LoVo (cell line): ENCODE measurements at places on chromosomes 16 and 17.

GRCh38 chr17:82709024-82709675 lies 7.4 kb upstream of the FN3KRP start:
- no peak for DNase-seq

DNA sequence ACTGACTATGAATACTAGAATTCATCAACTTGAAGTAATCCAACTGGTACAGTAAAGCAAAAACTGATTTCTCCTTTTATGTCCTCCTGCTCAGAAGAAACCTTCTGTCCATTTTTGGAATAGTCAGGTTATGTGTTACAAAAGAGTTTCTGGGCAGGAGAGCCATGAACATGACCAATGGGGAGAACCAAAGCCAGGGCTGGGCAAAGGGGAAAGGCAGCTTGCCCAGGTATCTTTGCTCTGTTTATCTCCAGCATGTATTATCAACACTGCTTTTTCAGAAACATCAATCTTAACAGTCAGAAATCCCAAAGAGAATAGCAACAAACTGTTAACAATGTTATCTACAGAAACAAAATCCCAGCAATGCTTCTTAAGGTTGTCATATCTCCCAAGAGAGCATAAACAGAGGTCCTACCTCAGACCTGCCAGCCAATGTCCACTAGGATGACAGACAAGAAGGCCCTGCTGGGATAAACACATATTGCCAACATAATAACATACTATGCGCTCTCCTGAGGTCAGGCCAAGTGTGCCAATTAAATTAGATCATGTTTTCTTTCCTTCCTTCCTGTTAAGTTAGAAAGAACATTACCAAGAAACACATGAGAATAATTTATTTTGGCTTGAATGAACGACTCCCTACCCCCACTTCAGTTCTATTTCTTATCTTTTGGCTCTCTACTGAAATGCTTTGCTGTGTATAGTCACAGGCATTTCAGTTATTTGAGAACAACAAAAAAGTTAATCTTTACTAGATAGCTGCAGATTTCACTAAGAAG lies 28.0 kb downstream of the BLMH start:
- no peak for DNase-seq

- DNase-seq: no peak
Measured at GRCh38 chr16:67517661-67518423, 10.8 kb upstream of the RIPOR1 start.

DNA sequence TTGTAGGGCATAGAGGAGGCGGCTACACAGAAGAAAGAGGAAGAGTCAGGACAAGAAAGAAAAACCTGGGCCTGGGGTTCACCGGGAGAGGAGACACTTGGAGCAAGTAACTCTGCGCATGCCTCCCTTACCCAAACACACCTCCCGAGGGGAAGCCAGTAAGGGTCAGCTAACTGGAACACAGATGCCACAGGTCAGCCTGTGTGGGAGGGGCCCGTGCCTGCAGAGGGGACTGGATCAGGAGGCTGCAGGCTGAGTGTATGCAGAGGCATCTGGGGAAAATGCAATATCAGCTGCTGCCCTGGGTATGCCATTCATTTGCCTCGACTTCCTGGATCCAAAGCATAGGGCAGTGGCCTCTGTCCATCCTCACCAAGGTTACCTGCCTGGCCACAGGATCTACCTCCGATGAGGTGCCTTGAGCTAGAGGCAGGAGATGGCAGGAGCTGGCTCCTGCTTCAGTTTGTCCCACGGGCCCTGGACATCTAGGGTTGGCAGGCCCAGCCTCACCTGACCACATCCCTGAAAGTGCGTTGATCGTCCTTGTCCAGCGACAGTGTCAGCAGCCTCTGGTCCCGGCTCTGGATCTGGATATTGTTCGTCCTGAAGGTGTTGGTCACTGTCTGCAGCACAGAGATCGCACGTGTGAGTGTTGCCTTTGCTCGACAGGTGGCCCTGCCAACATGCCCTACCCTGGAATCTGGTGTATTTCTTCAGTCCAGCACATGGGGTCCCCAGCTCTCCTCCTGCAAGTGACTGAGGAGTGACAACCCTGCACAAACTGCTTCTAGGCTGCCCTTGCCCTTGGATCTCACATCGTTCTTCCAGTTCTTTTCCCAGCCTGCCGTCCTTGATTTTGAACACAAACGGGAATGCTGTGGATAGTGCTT lies 4.6 kb upstream of the MFSD6L start:
- DNase-seq: no peak

DNA sequence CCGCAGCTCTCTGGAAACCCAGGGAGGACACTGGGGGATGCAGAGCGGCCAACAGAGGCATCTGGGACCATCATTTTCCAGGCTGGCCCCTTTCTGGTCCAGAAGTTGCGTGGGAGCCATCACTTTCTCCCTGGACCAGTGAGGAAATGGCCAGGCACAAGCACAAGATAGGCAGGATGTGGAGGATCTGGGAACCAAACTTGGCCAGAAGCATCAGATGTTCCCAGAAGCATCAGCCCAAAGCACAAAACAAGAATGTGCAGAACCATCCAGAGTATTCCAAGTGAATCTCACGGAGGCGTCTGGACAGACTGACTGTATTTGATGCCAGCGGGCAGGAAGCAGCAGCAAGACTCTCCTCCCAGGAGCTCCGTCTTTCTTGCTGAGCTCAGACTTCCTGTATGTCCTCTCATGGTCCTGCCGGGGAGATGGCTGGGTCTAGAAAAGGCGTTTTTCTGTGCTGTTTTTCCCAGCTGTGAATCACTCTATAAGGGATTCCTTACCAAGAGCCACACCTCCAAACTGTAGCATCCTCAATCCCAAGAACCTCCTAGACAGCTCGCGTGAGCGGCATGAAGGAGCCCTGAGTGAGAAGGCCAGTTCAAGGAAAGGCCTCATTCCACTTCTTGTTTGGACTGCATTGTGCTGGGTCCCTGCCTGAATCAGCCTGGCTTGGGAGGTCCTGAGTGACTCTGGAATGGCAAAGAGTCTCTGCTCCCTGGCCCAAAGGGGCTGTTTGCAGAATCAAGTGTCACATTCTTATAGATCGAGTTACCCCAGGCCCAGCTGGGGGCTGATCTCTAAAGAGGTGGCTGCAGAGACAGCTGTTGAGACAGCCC lies 49.5 kb upstream of the MTSS2 start:
- DNase-seq: no peak

DNA sequence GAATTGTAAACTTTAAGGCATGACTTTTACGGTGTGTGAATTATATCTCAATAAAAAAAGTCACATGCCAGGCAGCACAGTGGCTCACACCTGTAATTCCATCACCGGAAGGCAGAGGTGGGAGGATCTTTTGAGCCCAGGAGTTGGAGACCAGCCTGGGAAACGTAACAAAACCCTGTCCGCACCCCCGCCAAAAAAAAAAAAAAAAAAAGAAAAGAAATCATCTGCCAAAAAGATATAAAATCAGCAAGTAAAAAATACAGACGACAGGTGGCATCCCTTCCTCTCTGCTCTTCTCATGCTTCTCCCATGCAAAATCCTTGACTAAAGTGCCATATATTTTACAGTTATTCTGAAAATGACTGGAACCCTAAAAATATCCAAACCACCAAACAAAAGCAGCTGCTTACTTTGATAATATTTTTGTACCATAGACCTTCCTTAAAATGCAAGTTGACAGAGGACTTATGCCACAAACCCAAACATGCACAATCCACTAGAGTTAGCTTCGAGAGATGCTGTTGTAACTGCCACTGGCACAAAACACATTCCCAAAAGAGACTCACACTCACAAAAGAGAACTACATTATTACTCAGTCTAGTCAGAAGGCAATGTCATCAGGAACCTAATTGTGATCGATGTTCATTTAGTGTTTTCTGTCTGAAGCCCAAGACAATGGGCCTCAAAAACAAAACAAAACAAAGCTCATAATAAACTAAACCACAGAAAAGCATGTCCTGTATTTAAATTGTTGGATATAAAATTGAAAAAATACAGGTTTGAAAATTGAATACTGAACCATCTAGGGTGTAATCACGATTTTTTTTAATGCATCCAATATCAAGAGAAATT lies 2.4 kb downstream of the CRLF3 start:
- DNase-seq: no peak

DNA sequence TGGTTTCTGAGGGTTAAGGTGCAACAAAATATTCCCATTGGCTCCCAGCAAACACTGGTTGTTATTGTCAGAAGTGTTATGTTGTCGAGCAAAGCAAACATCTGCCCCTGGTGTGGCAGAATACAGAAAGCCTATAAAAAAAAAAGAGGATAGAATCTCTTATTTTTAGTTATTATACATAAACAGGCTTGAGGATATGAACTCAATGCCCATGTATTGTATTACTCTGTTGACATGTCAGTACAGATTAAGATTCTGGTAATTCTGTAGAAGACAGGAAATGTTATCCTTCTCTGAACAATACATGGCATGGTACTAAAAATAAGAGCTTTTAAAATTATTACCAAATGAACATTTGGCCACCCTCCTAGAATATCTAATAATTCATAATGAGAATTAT lies 73.7 kb downstream of the CA4 start:
- DNase-seq: no peak

- no peak for DNase-seq
Measured at GRCh38 chr17:74738051-74738996, 1.3 kb downstream of the RAB37 start.

- DNase-seq: no peak
Measured at GRCh38 chr17:10192461-10192860, 5.9 kb downstream of the GAS7 start.

DNA sequence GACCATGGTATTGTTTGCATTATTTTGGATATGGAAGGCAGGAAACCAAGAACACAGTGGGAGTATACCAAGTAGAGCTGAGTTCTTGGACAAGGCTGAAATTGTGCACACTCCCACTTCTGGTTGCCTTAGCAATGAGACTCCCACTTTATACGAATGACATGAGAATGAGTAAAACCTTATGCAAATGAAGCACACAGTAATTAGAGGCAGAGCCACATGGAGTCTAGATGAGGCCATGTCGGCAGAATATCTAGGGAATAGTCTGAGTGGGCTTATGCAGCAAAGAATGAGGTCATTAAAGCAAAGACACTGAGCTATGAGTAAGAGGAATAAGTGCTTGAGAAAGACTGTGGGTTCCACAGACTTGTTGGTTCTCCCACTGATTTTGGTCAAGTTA lies 178.7 kb downstream of the GRIN2A start:
- no peak for DNase-seq

DNA sequence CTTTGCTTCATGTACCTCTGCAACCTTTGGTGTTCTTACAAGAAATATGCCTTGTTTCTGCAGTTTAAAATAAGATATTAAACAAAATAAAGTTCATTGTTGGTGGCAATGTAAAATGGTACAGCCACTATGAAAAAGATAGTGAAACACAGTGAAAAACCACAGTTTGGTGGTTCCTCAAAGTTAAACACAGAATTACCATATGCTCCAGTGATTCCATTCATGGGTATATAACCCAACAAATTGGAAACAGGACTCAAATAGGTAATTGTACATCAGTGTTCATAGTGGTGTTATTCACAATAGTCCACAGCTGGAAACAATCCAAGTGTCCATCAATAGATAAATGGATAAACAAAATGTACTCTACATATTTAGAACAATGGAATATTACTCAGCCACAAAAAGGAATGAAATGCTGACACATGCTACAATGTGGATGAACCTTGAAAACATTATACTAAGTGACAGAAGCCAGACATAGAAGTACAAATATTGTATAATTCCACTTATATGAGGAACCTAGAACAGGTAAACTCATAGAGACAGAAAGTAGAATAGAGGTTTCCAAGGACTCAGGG lies 49.2 kb downstream of the CUEDC1 start:
- no peak for DNase-seq

- DNase-seq: peak; percentile 55
Measured at GRCh38 chr16:48295488-48296281, 48.3 kb upstream of the ABCC11 start.

DNA sequence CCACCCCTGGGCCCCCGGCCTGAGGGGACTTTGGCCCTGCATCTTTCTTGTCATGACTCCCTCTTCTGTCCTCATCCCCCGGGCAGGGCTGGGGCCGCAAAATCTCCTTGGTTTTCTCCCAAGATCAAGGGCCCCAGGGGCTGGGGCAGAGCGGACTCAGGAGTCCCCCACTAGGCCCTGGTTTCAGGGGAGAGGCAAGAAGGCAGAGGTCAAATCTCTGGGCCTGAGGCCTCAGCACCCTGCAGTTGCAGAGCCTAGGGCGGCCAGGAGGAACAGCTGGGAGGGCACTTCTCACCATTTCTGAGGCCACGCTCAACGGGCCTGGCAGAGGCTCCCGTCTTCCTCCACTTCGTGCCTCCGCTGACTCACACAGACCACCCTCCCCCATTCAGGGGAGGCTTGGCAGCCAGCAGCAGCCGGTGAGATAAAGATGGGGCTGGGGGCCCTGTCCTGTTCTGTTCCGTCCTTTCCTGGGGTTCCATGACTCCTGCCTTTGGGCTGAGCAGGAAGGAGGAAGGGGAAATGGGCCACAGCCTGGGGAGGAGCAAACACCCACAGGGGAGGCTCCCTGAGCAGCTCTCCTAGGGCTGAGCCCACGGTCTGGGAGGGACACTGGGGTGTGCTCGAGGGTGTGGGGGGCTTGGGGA lies 12.4 kb downstream of the ZSCAN10 start:
- DNase-seq: no peak

DNA sequence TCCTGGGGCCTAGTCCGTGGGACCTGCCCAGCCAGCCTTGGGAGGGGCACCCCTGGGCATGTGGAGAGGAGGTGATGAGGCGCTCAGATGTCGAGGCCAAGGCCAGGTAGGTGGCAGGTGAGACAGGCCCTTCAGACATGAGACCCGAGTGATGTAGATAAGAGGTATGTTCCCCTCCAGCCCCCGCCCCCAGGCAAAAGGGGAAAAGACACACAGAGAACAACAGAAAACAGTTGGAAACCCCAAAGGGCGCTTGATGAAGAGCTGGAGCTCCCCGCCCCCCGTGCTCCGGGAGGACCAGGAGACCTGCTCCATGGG lies 95.4 kb upstream of the CBX4 start:
- no peak for DNase-seq

DNA sequence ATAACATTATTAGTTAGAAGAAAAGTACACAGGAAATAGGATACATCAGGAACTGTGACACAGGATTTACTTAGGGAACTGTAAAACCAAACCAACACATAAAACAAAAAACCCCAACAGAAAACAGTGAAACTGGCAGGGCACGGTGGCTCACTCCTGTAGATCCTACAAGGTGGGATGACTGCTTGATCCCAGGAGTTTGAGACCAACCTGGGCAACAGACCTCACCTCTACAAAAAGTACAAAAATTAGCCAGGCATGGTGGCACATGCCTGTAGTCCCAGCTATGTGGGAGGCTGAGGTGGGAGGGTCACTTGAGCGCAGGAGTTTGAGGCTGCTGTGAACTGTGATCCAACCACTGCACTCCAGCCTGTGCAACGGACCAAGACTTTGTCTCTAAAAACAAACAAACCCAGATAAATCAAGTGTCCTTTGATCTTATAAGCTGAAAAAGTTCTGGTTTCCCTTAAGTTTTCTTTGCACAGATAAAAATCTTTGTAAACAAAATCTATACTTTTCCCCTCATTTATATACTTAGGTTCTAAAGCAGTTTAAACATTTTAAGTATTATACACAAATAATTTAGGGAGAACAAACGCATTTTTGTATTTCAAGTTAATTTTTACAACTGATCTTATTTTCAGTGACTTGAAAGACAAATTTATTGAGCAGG lies 111.5 kb upstream of the TOB1 start:
- no peak for DNase-seq

- DNase-seq: no peak
Measured at GRCh38 chr17:34024386-34024785, 230.7 kb upstream of the CCL2 start.
